KG1 (cell line): ENCODE measurements at places on chromosomes 16 and 17.

DNA sequence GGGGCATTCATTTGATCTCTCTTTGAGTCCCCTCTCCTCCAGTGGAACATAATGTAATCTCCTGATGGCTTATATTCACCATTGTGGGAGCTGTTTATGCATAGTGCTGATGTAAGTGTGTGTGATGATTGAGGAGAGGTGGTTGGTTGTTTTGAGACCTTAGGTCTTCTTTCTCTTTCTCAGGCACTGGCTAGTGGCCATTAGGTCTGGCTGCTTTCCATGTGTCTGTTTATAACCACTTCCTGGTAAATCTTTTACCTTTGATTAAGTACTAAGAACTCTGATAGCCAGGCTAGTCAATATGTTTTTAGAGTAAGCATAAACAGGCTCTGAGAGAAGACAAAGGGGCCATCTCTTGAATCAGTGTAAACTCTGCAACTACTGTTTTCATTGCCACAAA is 27.9 kb downstream of the VAT1L start:
- DNase-seq, result no peak

DNA sequence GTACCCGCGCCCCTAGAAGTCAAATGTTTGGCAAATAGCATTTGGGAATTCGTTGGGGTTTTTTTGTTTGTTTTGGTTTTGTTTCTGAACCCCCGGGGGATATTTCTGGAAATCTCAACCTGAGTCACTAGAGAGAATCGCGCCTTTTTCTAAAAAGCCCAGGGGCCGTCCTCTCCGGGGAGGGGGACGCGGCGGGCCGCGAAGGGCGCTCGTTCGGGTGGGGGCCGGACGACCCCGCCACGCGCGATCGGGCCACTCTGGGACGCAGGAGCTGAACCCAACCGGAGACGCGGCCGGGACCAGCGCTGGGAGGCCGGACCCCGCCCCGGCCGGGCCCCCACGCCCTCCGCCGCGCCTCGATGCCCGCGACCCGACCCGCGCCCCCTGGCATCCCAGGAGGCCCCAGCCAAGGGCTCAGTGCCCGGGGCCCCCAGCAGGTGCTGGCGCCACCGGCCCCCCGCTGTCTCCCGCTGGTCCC is 302 bp downstream of the LITAF start:
- no peak for DNase-seq

- no peak for DNase-seq
These were observed 8.1 kb downstream of the MEIOB start for GRCh38 chr16:1863681-1864460.

- DNase-seq, result no peak
These were observed 1344.4 kb downstream of the TP53TG3F start for GRCh38 chr16:34803683-34804416.

- DNase-seq, result no peak
These were observed 214.7 kb downstream of the SPECC1 start for GRCh38 chr17:20223808-20224328.

DNA sequence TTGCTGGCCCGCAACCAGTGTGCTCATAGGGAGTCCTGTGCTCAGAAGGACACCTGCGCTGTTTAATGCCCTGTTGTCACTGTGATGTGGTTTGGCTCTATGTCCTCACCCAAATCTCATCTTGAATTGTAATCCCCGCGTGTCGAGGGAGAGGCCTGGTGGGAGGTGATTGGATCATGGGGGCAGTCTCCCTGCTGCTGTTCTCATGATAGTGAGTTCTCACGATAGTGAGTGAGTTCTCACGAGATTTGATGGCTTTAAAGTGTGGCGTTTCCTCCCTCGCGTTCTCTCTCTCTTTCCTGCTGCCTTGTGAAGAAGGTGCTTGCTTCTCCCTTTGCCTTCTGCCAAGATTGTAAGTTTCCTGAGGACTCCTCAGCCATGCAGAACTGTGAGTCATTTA is 66.8 kb downstream of the AKAP1 start:
- DNase-seq, result no peak

- no peak for DNase-seq
These were observed 8.1 kb downstream of the SERPINF1 start for GRCh38 chr17:1769822-1770477.

DNA sequence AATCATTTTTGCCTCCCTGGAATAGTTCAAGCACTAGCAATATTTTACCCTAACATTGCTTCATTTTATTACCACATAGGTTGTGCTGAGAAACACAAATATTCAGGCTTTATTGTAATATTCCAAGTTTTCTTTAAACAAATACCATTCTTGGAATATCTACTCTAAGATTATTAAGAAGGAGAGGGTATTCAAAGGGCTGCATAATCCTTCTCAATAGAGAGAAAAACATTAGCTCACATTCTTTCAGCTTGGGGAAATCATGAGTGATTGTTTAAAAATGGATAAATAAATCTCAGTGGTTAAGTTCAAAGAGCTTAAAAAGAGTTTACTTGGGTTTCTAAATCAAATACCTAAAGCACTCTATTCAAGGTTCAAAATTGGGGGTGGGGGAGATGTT is 111.9 kb upstream of the CORO6 start:
- no peak for DNase-seq

GRCh38 chr17:79539944-79540705 is 70.7 kb downstream of the RBFOX3 start:
- no peak for DNase-seq

GRCh38 chr17:58158181-58158580 is 8.6 kb upstream of the OR4D2 start:
- DNase-seq, result no peak

DNA sequence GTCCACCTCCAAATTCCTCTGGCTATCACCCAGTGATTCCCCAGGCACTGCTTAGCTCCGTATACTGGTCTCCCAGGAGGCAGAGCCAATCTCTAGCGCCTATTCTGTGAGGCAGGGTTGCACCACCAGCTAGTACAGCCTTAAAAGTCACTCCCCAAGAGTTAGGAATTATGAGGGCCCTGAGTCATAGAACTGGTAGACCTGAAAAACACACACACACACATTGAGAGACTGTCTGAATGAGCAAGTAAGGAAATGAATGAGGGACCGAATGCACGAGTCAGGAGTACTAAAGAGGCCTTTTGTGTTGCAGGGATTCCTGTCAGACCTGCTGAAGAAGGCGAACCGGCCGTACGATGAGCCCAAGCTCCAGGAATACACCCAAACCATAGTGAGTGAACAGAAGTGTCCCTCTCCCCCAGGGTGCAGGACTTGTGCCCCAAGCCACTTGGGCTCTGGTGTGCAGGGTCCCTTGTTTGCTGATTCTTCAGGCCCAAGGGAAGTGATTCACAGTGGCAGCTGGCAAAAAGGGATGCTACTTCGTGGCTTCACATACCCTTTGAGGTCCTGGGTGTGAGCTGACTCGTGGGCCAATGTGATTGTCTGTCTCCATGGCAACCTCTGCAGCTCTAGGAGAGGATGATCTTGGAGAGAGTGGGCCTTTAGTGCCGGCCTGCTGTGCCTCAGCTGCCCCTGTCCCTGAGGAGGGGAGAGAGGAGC is 24.7 kb downstream of the CALB2 start:
- no peak for DNase-seq
